ENCODE measurements at places on chromosomes 1 and 21.

DNA sequence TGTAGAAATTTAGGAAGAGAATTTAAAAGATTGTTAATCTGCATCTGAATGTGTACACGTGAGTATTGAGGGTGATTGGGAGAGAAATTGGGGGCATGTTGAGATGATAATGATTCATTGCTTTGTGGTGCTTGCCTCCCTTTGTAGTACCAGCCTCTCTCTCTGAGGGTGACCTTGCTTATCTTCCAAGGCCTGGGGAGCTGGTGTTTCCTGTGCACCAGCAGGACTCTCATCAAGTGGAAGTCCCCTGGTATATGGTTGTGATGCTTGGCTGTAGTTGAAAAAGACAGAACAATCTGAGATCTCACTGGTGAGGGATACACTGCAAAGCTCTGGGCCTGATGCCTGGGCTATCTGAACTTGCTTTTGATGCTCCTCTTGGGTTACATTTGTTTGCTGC is 4.0 kb downstream of the TCHHL1 start:
- no peak for DNase-seq

DNA sequence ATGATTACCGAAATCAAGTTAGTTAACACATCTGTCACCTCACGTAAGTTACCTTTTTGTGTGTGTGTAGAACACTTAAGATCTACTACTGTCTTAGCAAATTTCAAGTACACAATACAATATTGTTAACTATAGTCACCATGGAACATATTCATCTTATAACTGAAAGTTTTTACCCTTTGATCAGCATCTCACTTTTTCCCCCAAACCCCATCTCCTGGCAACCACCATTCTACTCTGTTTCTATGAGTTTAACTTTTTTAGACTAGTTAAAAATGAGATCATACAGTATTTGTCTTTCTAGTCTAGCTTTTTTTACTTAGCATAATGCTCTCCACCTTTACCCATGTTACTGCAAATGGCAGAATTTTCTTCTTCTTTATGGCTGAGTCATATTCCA is 124.7 kb downstream of the RABGAP1L start:
- no peak for DNase-seq

DNA sequence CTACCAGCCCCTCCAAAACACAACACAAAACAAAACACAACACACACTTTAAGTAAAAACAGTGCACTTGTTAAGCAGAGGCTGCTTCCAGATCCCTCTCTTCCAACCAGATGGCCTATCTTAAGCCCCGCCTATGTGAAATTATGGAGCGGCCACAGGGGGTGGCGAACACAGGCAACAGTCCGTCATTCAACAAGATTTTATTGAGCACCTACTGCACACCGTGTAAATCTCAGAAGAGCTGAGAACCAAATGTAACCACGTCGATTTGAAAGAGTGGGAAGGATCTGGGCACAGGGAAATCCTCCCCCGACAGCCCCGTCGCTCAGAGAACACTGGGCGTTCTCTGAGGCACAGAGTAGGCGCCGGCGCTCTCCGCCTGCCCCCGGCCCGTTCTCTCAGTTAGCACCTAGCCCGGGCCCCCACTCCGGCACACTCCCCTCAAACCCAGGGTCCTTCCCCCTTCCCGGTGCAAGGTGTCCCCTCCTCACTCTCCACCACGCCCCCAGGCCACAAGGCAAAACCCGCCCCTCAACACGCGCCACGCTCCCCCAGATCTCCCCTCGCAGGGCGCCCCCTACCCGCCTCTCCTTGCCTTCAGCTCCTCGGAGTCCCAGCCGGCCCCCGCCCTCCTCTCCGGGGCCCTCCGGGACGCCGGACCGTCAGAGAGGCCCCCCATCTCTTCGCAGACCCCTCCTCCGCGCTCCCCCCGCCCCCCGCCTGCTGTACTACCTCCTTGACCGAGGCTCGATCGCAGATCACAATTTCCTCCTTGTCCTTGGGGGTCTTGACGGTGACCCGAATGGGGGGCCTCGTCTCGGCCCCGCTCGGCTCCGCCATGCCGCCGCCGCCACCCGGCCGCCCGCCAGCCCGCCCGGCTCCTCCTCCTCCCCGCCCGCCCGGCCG is 483 bp downstream of the UBQLN4 start:
- DNase-seq: peak; percentile 61

DNA sequence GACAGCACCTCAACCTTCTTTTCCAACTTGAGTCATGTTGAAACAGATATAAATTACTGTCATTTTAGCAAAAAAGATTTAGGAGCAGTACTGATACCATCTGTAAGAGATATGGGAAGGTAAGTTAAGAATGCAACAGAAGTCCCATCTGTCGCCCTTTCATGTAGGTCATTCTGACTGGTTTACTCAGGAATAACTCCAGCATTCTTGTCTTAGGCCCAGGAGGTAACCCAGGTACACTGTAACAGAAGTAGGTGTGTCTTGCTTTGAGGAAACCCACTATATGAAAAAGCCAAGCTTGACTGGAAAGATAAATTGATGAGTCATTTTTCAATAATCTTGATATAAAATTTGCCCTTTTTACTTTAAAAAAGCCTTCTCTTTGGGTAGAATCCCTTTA is 35.4 kb downstream of the PGM1 start:
- no peak for DNase-seq

DNA sequence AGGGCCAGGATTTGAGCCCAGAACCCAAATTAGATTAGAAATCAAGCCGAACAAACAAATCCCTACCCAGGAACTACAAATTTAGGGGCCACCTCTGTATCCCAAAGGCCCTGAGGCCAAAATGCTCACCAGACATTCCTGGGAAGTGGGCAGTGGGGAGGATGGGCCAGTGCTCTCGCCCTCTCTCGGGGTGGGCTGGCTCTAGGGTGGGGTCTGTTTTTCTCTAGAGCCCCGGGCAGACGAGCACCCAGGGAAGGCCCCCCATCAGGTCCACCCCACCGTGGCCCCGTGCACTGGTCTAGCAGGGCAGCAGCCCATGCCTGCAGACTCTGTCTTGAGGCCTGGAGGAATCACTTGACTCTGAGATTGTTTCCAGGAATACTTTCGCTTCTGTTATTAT is 252.0 kb downstream of the RRAGC start:
- DNase-seq: no peak

GRCh38 chr1:1347663-1348419 is 1.4 kb downstream of the DVL1 start:
- no peak for DNase-seq

DNA sequence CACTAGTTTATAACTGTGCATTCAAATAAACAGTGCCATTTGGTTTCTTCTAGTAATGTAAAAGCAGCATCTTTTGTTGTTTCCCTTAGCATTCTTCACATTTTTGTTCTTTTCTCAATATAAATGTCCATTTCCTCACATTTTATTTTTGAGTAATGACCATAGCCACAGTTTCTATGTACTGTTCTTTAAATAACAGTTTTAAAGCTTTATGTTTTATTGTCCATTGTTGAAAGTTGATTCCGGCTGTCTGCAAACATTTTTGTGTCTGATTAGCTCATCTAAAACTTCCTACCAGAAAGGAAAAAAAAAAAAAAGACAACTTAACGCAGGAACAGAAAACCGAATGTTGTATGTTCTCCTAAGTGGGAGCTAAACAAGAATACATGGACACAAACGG is 139.7 kb downstream of the MAGI3 start:
- no peak for DNase-seq

DNA sequence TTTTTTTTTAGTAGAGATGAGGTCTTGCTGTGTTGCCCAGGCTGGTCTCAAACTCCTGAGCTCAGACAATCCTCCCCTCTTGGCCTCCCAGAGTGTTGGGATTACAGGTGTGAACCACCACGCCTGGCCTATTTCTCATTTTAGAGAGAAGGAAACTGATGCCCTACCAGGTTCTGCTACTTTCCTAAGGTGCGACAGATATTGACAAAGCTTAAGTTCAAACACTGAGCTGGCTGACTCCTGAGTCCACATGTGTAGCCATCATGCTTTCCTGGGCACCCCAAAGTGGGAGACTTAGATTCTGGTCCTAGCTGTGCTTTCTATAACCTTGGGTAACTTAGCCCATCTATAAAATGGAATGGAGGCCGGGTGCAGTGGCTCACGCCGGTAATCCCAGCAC is 5.1 kb upstream of the TMEM222 start:
- no peak for DNase-seq

- DNase-seq: no peak
Measured at GRCh38 chr1:230208619-230209261, 141.7 kb downstream of the GALNT2 start.

DNA sequence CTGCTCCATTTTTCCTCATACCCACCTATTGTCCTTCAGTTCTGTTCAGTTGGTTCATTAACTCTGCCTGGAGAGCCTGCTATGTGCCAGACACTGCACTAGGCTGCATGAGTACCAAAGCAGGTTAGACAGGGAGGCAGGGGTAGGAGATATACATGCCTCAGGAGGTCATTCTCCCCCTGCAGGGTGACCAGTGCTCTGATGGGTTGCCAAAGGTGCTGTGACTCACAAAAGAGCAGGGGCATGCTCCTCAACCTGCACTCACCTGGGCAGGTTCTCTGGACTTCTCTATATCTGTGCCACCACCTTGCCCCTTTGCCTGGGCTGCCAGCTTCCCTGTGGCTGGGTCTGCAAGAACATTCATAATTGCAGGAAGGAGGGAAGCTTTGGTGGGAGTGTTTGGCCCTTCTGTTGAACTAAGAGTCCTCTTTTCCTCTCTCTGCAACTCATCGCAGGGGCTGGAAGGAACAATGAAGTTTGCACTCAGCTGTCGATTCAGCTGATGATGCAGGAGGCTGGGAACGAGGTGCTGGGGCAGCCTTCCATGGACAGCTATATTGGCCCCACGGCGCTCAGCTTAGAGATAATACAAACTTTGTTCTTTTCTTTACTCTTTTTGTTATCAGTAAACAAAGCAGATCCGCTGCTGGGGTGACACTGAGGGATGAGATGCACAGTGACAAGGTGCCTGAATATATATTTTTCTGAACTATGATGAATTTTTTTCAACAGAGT is 356.4 kb upstream of the PLXNA2 start:
- no peak for DNase-seq

All from effector CD4-positive, alpha-beta T cell (primary cell).